Myocyte (in vitro differentiated cells): ENCODE measurements at places on chromosomes 11 and 22. TPM values are rescaled to one million over a fixed set of nuclear protein-coding genes. Genes with fewer than 3 reads are reported as not detected.

GRCh38 chr11:30605036-30605605 is 19.0 kb upstream of the MPPED2 start:
- DNase-seq = no peak

DNA sequence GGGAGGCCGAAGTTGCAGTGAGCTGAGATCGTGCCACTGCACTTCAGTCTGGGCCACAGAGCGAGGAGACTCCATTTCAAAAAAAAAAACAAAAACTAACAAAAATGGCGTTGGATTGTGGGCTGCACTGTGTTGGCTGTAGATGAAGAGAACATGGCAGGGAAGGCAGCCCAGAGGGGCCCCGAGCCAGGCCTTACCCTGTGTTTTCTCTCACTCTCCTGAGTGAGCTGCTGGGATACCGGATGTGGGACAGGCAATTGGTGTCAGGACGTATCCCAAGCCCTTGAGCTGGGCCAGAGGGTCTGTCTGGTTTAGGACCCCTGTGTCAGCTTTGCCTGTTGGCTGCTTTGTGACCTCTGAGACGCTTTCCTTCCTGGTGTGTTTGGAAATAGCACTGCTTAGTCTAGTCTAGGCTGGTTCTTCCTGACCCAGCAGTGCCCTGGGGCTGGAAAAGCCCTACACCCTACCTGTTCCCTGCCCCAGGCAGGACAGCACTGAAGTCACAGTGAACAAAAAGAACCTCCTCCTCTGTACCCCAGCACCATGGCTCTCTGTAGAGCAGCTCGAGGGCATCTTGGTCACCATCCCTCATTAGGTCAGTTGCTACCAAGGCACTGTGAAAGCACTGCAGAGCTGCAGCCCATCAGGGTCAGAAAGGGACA is 17.8 kb downstream of the CHADL start:
- no peak for DNase-seq

GRCh38 chr11:46877580-46877979 is 31.5 kb upstream of the CKAP5 start:
- DNase-seq = no peak

DNA sequence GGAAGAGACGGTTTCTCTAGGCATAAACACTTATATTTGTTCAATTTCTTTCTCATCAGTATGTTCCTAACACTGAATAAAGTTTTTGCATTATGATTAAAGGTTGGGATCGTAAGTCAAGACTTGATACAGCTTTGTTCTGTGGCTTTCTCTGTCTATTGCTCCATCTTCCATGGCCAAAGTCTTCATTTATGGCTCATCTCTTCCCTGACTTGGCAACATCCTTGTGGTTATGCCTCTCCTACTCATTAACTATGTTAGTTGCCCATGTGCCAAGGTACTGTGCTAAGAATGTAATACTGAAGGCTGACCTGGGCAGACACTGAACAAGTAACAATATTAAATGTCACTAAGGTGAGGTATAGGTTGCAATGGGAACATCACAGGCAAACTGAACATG is 1.6 kb upstream of the ACCSL start:
- no peak for DNase-seq

- DNase-seq = no peak
Observed at GRCh38 chr11:2590965-2591754, 108.6 kb downstream of the KCNQ1OT1 start.

DNA sequence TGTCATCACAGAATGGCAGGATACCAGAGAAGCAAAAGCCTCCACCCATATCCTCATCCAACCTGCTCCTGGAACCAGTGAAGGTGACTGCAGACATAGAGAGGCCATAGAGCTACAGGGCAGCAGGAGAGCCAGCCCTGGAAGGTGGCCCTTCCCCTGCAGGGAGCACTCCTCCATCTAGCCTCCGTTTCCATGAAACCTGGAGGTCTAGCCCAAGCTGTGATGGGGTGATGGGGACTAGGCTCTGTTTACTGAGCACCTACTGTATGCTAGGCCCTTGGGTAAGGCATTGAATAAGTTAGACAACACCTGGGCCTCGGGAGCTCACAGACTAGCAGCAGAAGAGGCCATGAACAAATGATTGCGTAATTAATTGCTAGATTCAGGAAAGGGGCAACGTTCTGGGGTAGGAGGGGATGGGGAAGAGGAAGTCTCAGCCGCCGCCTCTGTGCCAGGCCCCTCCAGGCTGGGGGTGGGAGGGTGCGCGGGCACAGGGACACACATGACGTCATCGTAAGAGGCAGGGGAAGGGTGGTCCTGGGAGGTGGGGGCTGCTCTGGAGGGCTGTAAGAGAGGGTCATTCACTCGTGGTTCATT is 784 bp upstream of the SYNGR1 start:
- DNase-seq = no peak

DNA sequence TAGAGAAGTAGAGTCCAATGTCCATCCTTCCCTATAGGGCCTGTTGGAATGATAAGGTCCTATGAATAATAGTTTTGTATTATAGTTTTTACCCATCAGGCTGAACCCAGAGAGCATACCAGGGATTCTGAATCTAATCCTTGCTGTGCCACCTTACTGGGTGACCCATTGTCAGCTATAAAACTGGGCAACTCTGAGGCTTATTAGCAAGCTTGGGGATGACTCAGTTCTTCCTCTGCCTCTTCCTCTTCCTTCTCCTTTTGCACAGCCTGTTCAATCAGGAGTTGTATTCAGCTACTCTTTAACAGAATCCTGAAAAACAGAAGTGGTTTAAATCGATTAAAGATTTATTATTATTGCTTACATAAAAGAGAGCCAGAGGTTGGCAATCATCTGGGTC is 8.9 kb downstream of the HEPHL1 start:
- no peak for DNase-seq

DNA sequence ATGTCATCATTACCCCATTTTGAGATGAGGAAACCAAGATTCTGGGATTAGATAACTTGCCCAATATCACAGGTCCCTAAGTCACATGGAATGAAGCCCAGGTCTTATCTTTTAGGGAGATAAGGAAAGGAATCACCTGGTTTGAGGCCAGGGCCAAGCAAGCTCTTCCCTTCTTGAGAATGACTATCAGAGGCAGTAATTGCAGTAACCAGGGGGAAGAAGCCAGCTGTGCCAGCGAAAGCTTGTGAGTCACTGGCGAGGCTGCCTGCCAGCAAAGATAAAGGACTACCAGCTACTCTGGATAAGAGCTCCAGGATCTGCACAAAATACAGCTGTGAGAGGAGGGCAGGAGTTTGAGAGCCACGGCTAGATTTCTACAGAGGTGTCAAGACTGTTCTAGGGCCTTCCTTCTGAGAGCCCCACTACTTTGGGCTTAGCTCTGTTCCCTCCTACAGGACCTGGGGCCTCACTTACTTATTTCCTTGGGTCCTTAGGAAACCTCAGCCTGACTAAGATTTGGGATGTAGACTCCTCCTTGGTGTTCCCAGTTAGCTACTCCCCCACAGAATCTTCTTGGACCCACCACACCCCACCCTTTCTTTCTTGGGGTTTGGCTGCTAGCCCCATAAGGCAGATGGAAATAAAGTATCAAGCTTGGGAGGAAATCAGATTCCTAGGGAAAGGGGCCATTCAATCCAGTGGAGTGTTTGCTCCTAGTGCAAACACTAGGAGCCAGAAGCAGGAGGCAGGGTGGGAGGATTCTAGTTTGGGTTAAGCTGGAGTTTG is 9.7 kb upstream of the CCKBR start:
- DNase-seq = peak; percentile 80

GRCh38 chr11:1181420-1181819 is 23.7 kb downstream of the MUC5AC start:
- DNase-seq = no peak

DNA sequence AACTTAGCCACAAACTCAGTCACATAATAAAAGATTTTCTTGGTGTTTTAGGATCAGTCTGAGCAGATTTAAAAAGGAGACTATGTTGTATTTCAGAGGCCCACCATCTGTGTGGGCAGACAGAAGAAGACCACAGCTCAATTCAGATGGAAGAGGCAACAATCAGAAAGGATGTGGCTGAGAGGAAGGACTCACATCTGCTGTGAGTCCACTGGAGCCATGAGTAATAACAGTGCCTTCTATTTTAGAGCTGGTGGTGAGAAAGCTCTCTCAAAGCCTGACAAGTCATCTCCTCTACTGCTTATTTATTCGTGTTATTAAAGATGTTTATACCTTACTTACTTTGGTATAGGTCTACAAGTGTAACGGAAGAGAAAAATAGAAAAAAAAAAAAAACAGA is 357.2 kb downstream of the OPCML start:
- DNase-seq = no peak

GRCh38 chr22:30115705-30116104 is 35.4 kb downstream of the HORMAD2 start:
- DNase-seq = peak; percentile 9

HBG1 gene
- total RNA-seq = not detected in 2 replicates

DNA sequence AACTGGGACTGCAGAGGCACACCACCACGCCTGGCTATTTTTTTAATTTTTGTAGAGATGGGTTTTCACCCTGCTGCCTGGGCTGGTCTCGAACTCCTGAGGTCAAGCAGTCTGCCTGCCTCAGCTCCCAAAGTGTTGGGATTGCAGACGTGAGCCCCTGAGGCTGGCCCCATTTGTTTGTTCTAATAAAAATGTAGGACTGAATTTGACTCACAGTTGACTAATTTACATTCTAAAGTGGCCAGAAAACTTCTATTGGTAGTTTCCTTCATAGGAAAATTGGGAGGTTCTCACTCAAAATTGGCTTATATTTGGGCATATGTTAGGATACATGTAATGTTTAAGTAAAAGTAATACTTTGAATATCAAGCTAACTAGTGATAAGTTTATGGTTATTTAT is 35.0 kb downstream of the PPFIA1 start:
- DNase-seq = no peak

GRCh38 chr22:31898926-31899325 is 45.4 kb upstream of the YWHAH start:
- no peak for DNase-seq

SPDYC gene
- not detected in 2 replicates for total RNA-seq

OR5B21 gene
- not detected in 2 replicates for total RNA-seq

DNA sequence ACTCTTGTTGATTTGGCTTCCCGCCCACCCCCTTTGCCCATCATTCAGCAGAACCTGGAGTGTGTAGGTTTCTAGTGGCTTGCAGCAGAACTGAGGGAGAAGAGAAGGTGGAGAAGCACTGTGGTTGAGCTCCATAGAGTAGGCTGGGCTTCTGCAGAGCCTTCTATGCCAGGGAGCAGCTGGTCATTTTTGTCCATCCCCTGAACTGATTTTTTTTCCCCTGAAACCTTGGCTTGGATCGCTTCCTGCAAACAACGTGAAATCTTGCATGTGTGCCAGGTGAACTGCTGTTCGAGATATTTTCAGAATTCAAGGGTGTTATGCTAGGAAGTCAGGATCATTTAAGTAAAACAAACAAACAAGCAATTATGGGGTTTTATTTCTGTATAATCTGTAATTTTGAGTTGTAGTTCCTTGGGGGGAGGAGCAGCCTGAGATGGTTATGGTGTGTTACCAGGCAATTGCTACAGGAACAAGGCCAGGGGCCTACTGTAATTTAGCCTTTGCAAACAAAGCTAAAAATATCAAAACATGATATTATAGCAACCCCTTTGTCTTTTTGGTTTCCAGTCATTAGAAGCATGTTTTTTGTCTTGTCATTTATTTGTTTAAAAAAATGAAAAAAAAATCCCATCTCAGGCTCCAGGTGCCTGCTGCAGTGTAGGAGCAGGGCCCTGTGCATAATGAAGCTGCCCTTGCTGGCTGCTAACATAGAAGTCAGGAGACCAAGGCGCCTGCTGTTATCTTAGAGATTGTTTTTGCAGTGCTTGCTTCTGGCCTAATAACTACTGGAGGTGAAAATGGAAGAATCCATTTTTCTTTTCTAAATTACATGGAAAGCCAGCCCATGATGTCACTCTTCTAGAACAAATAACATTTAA is 152.4 kb upstream of the TTC12 start:
- no peak for DNase-seq

DNA sequence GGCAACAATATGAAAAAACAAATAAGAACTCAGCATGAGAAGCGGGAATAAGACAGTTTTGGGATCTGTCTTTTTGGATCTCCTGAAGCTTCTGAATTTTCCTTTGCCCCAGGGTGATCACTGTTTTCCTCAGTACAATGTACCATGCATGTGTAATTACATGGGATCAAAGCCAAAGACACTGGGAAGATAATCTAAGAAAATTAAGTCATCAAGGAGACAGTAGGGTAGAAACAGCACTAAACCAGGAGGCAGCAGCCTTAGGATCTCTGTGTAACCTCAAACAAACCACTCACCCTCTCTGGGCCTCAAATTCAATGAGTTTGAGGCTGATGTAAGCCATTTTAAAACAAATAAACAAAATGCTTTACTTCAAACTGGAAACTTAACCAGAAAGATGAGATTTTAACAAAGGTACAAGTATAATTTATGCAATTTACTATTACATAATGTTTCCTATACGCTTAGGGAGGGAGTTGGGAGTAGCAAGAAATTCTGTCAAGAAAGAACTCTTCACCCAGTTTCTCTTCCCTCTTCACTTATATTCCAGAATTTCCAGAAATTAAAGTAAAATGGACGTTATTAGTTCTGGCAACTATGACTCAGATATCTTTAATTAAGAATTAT is 77.0 kb downstream of the RAB30 start:
- DNase-seq = no peak

- no peak for DNase-seq
Observed at GRCh38 chr11:47160753-47161133, 15.9 kb downstream of the ARFGAP2 start.

GRCh38 chr11:129894278-129895125 is 876 bp downstream of the NFRKB start:
- DNase-seq = peak; percentile 22

- no peak for DNase-seq
Observed at GRCh38 chr11:85737738-85738137, 51.7 kb upstream of the CCDC89 start.

RAG2 gene
- not detected in 2 replicates for total RNA-seq

- DNase-seq = peak; percentile 40
Observed at GRCh38 chr11:72627594-72628281, 46.5 kb downstream of the PDE2A start.

GRCh38 chr11:37306563-37306962 is 708.5 kb upstream of the RAG2 start:
- no peak for DNase-seq

DNA sequence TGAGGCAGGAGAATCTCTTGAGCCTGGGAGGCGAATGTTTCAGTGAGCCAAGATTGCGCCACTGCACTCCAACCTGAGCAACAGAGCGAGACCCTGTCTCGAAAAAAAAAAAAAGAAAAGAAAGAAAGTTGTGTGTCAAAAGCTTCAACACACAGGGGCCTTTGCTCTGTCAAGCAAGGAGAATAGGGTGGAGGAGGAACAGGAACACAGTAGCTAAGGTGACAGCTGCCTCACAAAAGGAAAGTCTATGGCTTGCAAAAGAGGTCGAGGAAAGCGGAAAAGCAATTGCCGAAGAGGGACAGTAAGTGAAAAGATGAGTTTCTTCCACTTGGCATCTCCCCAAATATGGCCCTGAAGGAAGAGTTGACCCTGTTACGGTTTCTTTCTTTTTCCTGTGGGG is 26.5 kb upstream of the TMA7B start:
- no peak for DNase-seq
